ENCODE measurements at places on chromosomes 16 and 17.
A peak's percentile ranks its signal among the peaks of the same experiment; 100 is the strongest.

GRCh38 chr17:14559264-14560119 is 258.6 kb downstream of the HS3ST3B1 start:
- DNase-seq = no peak

- DNase-seq = no peak
Observed at GRCh38 chr16:80014241-80014939, 413.9 kb upstream of the MAF start.

DNA sequence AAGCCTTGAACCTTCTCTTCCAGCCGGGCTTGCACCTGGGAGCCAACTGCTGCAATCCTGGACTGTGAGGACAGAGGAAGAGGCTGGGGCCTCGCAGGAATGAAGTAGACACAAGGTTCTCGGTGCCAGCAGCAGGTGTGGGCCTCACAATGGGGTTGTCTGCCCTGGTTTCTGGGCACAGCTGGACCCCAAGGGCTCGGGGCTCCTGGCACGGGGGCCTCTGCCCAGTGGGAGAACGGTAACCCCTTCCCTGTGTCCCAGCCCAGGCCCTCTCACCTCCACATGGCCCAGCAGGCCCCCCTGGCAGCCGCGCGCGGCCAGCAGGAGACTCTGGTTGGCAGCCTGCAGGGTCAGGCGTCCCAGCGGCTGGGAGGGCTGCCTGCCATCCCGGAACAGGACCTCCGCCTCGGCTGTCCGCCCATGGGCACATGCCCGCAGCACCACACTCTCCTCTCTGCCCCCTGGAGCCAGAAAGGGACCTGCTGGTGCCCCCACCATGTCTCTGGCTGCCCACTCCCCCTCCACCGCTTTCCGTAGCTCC is 46.9 kb downstream of the RMI2 start:
- no peak for DNase-seq

DNA sequence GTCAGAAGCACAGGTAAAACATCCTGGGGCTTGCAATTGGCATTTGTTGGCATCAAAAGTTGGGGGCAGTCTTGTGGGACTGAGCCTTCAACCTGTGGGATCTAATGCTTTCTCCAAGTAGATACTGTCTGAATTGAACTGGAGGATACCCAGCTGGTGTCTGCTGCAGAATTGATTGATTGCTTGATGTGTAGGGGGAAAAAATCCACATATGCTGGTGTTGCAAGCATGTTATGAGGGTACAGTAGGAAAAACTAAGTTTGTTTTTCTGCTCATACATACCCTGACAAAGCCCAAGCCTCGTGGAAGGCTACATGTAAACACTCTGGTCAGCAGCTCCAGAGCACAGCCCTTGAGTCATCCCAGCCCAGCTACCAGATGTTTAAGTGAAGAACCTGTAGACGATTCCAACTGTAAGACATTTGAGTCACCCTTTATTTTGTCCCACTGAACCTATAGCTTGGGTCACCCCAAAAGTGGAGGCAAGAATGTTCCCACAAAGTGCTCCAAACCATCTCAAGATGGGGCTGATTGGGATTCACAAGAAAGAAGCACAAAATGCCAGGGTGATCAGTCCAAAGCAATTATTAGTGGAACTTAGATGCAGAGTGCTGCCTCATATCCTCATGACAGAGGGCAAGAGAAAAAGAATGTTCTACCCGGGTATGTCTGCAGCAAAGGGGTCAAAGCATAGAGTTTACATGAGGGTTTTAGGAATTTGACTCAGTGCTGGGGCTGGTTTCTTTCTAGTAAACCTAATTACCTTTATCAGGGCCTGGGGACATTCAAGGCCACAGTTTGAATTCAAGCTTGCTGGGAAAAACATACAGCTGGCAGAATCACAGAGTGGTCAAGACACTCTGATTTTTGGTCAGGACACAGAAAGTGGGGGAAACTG is 9.6 kb upstream of the APPBP2 start:
- no peak for DNase-seq

DNA sequence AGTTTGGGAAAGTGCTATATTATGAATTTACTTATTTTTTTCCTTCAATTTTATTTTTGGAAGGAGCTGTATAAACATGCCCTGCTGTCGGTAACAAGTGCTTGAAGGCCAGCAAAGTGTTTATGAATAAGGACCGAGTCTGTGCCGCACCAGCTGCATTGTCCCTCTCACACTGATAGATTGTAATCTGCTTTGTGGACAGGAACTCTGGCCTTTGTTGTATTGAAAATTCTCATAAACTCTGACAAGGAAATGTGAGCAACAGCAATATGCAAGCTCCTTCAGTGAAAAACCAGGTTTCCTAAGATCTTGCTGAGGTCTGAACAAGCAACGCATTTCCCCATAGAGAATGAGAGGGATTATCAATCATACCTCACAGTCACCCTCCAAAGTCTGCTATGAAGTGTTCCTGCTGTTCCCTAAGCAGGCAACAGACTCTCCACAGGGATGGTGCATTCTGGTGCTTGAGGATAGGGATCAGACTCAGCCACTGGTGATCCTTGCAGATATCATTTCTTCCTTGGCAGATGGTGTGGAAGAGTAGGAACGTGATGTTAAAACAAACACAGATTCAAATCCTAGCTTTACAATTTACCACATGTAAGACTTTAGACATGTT is 109.6 kb downstream of the KCNJ2 start:
- DNase-seq = no peak

- DNase-seq = no peak
Observed at GRCh38 chr16:47284999-47285398, 141.3 kb upstream of the NETO2 start.

DNA sequence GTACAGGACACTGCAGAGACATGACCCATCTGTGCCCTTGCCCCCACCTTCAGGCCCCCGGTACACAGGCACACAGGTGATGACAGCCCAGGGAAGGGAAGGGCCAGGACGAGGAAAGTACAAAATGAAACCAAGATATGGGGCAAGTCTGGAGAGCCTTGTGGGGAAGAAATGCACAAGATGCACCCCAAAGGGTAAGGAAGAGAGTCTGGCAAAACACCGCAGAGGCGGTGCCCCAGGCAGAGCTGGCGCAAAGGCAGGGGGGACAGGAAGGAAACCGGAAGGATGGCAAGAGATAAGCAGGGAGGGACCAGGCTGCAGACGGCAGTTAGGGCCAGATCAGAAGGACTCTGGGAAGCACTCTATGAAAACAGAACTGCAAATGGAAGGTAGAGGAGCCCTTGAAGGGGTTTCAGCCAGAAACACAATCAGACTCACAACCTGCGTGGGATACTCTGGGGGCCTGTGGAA is 81.4 kb downstream of the SLC39A11 start:
- DNase-seq = no peak

DNA sequence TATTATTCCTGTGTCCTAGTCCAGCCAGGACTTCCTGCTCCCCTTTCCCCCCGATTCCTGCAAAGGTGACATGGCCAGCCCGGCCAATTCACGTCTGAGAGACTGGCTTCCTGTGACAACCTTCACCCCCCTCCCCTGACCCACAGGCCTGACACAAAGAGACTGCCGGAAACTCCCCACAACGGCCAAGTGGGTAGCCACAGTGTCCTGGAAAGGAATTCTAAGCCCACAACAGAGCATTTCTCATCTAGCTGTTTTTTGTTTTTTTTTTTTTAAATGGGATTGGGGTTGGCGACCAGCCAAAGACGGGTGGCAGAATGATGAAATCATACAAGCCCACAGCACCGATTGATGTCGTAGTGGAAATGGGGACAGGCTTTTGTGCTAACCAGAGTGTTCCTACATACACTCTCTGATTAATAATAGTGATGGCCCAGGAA is 2.8 kb upstream of the XAF1 start:
- DNase-seq = peak; percentile 71

DNA sequence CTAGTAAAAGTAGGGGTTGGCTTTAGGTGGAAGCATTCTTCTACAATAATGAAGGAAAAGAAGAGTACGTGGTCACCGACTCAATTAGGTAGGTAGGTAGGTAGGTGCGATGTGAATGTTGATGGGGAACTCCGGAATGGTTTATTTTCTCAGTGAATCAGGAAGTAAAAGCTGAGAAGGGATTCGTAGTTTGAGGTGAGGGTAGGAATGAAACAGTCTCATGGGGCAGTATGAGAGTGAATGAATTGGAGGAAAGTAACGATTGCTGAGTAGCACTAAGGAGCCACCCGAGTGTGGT is 13.9 kb downstream of the PER1 start:
- DNase-seq = no peak

DNA sequence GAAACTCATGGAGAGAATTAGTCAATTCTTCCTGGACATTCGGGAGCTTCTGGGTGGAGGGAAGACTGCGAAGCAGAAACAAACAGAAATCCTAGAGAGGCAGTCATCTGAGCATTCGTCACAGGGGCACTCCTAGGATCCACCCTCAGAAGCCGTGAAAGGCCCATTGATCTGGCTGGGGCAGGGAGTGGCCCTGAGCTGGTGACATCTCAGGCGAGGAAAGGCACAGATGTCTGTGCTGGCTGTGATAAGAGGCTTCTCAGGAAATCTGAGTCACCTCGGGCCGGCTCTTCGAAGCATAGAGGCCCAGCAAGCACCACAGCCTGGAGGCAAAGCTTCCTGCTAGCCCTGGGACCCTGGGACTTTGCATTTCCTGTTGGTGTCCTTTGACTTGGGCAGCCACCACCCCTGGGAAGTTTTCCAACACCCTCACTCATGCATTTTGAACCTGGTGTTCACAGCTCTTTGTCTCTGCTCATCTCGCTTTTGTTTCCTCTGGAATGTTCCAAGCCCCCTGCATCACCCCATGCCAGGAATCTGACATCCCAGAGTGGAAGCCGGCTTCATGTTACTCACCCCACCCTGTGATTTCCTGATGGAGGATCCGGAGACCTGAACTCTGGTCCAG is 23.3 kb upstream of the CDRT4 start:
- DNase-seq = peak; percentile 83

GRCh38 chr17:12985431-12986293 is 32.2 kb downstream of the ELAC2 start:
- no peak for DNase-seq

- DNase-seq = peak; percentile 79
Observed at GRCh38 chr17:78883089-78883532, 19.9 kb downstream of the CEP295NL start.

GRCh38 chr17:46722662-46723285 is 95.7 kb downstream of the WNT3 start:
- DNase-seq = no peak

DNA sequence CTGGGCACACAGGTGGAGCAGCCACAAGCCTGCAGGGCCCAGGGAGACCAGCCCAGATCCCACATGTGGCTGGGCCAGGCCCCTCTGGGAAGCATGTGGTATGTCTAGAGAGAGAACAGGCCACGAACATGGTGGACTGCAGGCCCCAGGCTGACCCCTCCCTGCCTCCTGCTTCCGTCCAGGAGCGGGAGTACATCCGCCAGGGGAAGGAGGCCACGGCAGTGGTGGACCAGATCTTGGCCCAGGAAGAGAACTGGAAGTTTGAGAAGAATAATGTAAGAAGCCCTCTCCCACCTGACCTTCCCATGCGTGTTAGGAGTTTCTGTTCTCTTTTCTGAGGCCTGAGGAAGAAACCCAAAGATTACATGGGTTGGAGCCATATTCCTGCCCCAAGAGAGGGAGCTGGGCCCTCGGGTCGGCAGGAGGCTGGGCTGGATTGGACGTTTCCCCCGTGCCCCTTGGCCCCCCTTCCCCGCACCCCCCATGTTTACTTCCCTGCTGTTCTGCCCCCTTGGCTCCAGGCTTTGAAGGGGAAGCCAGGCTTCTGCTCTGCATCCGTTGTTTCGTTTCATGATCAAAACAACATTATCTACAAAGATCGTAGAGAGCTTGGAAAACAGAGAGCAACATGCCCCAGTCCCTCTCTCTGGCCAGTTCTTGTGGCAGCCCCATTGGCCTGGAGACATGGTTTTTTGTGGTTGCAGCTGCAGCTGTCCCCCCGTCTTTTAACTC is 5.7 kb upstream of the TCAP start:
- DNase-seq = no peak

GRCh38 chr16:70395345-70395901 is 43.5 kb downstream of the ST3GAL2 start:
- DNase-seq = peak; percentile 79

GRCh38 chr16:14579266-14579665 is 50.8 kb downstream of the PARN start:
- no peak for DNase-seq

DNA sequence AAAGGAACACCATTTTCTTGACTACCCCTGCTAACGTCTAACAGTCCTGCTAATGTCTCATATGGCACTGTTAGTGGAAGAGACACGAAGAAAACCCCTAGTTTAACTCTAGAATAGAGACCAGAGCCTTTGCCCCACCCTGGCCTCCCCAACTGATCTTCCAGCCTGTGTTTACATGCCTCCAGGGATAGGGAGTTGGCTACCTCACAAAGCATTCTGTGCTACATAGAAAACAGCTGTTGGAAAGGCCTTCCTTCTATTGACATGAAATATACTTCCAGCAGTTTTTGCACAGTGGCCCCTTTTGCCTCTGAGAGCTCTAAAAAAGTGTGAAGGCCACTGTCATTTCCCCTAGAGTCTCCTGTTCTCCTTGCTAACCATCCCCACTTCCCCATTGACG is 73.1 kb downstream of the ASIC2 start:
- DNase-seq = no peak

GRCh38 chr16:19033761-19034160 is 33.7 kb upstream of the COQ7 start:
- DNase-seq = no peak

DNA sequence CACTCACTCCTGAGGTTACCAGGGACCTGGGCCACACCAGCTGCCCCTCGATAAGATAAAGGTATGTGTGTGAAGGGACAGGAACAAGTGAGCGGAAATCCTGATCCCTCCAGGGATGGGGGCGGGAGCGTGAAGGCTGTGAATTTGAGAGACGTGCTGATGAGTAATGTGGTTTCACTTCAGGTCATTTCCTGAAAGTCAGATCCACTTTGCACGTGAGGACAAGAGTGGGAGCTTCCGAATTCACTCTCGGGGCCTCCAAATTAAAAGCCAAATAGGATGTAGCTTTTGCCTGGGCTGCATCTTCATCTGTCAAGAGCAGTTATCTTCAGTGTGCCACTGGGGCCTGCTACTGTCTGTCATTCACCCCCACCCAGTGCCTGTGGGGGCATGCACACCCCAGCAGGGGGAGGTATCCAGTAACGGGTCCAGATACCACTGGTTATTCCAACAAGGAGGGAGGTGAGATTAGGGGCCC is 87.4 kb upstream of the LHX1 start:
- peak; percentile 92 for DNase-seq

DNA sequence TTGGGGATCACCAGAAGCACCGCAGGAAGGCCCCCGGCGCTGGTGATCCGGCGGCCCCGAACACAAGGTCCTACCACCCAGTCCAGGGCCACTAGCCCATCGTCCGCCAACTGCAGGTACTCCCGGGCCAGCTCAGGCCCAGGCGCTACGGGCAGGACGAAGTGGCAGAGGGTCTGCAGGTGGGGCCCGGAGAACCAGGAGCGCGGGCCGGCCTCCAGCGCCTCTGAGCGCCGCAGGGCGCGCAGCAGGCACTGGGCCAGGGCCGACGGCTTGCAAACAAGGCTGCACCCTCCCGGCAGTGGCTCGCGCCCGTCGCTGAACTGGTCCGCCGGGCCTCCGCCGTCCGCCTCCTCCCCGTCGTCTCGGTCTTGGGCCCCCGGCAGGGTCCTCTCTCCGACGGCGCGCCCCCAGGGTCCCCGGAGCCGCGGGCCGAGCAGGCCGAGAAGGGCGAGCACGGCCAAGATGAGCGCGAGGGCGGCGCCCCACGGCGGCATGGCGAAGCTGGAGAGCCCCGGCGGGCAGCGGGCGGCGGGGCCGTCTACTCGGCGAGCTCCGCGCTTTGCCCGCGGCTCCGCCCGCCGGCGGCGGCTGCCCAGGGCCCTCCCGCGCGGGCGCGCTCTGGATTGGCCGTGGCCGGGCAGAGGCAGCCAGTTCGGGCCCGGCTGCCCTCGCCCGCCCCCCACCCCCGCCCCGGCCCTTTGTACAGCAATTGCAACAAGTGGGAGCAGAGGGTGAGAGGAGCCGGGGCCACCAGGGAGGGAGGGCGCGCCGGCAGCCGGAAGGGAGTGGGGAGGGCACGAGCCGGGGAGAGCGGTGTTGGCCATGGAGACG is at the start of gene ABHD15:
Gene ABHD15 (minus strand): TSS at position 565 of the 831 bp plus-strand sequence. CDS start 71 bp downstream, at position 494.
- DNase-seq = peak; percentile 79
